ENCODE measurements at places on chromosomes 11 and 22.

DNA sequence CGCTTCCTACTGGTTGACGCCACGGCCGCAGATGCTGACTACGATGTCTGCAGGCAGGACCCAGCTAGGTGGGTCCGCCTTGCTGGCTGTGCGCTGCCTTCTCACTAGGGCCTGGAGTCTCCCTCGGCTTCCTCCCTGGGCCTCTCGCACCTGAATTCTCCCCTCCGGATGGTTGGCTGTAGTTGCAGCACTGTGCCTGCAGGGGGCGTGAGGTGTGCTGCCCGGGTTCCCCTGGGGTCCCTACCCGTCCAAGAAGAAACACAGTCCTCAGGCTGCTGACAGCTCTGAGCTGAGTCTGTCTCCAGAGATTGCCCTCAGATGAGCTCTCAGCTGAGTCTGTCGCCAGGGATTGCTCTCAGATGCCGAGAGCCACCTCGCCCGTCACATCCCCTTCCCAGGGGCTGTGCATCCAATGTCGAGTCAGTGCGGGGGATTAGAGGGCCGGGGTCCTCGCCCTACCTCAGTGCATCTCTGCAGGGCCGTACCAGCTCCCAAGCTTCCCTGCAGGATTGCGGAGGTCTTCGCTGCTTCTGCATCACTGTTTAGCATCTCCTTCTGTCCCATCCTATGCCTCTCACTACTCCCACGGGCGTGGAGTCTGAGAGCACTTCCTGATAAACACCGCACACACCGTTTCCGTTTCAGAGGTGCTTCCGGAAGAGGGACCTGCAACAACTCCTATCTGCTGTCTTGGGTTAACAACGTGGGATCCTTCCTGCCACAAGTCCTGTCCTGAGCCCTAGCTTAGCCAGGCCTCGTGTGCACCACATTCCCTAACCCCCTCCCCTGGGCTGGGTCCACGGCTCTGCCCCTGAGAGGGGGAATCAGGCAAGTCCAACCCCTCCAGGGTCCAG, 196.9 kb downstream of the CSNK2A3 start:
- no peak for DNase-seq

DNA sequence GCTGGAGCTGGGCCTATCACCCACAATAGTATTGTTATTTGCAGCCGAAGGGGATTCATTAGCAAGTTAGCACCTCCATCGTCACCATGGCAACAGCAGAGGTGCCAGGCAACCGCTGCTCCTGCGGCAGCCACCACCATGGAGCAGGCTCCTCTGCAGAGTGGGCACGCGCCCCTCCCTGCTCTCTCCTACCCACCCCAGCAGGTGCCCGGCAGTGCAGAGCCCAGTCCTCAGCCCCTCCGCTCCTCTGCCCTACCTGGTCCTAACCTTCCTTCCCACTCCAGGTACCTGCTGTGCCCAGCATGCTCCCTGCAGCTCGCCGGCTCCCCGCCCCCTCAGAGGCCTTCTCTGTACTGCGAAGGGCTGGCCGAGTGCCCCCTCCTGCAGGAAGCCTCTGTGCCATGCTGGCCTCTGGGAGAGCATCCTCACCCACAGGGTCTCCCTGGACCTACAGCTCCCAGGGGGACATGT, 3.6 kb downstream of the DUSP8 start:
- peak; percentile 30 for DNase-seq

DNA sequence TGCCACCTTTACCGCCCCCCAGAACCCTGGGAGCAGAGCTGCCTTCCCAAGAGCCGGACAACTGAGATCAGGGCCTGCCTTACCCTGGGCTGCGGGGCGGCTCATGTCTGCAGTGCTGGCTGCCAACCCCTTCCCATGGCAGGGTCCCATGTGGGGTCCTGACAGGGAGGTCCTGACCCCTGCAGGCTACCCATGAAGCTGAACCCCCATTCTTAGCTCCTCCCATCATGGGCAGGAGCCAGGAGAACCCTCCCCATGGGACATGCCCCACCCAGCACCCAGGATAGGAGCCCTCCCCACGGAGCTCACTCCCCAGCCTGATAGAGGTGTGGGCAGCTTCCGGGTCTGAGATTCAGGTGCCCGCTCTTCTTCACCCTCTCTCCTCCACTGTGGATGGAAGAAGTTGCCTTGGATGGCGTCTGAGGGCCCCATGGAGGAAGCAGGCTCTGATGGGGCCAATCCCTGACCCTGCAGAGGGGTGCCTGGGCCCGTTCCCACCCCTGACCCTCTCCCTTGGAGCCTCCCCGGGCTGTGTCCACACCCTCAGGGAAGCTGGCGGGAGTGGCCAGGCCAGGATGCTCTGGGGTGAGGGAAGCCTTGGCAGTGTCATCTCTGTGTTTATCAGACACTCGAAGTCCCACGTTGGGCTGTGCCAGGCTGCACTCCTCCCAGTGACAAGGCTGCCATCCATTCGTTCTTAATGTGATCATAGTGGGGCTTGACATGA, 1508.2 kb downstream of the BRD1 start:
- DNase-seq, result no peak

- DNase-seq, result peak; percentile 76
Measured at GRCh38 chr11:111454561-111455192, 57.5 kb downstream of the BTG4 start.

GRCh38 chr22:21636629-21637218, 4.2 kb downstream of the CCDC116 start:
- no peak for DNase-seq

GRCh38 chr11:121282886-121283502, 9.6 kb upstream of the SC5D start:
- DNase-seq, result no peak

- DNase-seq, result no peak
Measured at GRCh38 chr11:9176550-9176949, 85.2 kb upstream of the SCUBE2 start.

DNA sequence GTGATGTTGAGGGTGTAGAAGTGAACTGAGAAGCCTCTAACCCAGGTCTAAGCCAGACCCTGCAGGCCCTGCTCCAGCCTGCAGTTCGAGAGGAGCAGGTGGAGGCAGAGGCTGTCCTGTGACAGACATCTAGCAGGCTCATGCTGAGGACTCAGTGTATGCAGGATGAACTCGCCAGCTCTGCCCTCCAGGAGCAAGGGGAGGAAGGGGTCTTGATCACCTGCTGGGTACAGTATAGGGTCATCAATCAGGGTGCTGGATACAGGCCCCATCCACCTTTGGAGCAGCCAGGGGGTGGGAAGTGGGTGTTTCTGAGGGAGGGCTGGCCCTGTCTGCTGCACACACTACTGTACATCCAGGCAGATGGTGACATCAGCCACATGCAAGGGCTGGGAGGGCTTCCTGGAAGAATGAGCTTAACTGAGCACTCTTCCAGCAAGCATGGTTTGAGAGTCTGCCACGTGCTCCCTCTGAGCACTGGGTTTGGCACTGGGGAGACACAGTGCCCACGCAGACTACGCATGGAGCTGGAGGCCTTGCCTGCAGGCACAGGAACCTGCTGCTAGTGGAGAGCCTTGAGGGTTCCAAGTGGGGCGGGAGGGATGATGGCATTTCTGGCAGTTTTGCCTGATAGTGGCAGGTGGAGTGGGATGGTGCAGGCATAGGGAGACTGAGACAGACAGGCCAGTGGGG, 9.2 kb downstream of the MAPK8IP1 start:
- no peak for DNase-seq
